Activated naive CD4-positive, alpha-beta T cell treated with anti-CD3 and anti-CD28 coated beads, Interleukin-2, amount 50 U/mL, for 72 hours (primary cell): ENCODE measurements at places on chromosomes 12 and 14.

DNA sequence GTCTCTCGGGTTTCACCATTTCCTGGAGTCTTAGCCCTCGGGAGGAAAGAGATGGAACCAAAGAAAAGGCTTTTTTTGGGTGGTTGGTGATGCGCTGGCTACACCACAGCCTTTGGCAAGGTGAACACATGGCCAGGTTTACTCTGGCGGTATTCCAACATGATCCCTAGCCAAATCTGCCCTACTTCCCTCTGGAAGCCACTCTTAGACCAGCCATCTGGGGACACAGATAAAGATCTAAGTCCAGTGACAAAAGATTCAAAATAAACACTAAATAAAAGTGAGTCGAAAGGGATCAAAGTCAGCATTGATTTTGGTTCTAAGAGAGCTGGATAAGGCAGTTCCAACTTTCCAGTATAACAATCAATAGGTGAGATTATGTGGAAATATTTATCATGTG, 694.5 kb downstream of the VRK1 start:
- no peak for DNase-seq

- DNase-seq, result no peak
Measured at GRCh38 chr12:66002812-66003211, 127.7 kb downstream of the LLPH start.

- DNase-seq, result no peak
Measured at GRCh38 chr12:77682488-77682887, 148.2 kb upstream of the NAV3 start.

- DNase-seq, result no peak
Measured at GRCh38 chr12:53071591-53072551, 7.3 kb downstream of the SPRYD3 start.
